ENCODE measurements at places on chromosomes 3 and 15.

- no peak for DNase-seq
Measured at GRCh38 chr3:13269711-13270378, 150.3 kb downstream of the NUP210 start.

DNA sequence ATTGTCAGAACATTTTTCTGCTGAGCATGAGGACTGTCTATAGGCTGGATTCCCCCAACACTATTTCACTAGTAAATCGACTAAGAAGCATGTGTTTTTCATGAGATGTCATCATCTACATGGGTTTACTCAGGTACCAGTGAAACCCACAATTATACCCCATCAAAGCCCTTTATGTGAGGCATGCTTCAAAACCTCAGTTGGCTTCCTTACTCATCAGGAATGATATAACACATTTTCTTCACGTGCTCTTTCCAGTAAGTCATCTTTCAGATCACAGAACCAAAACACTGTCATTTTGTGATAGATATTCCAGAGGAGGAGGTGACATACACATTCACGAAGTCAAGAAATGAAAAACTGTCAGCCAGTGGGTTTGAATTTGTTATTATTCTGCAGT, 116.5 kb downstream of the ANO10 start:
- DNase-seq: no peak

DNA sequence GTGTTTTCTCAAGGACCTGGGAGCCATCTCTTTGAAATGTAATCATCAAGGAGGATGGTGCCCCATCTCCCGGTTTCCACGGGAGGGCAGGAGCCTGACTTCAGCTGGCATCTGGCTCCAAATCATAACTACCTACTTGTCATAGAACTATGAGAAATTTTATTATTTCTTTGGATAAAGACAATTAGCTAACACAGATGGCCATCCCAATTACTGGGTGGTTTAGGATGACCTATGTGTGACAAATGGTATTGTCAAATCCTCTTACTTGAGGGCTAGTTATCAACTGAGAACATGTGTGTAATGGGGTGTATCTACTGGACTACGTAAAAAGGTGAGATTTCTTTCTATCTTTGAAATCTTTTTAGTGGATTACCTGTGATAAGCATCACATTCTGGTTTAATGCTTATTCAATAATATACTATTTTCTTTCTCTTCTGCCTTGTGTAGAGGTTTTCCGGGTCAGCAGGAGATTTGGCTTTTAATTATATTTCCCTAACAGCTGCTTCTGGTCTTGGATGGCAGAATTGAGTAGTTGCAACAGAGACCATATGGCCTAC, 15.3 kb upstream of the PARP14 start:
- DNase-seq: no peak

DNA sequence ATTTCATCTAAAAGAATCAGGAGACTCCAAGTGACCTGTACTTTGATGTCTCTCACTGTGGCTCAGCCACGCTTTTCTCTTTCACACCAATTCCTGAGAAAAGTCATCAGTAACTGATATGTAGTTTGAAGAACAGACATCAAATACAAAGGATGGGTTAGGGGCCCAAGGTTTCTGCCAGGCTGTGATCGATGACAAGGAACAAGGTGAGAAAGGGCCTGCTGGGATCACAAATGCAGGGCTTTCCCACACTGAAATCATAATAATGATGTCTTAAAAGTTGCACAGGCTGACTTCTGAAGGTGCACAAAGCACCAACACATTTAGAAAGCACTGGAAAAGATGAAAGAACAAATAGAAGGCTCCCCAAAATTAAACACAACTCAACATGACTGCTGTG, 396.9 kb downstream of the MAGI1 start:
- no peak for DNase-seq

- DNase-seq: no peak
Measured at GRCh38 chr15:61106044-61106834, 122.9 kb downstream of the RORA start.

- DNase-seq: peak; percentile 6
Measured at GRCh38 chr3:194556086-194557056, 69.6 kb upstream of the ATP13A3 start.
